ENCODE measurements at places on chromosomes 11 and 22.

DNA sequence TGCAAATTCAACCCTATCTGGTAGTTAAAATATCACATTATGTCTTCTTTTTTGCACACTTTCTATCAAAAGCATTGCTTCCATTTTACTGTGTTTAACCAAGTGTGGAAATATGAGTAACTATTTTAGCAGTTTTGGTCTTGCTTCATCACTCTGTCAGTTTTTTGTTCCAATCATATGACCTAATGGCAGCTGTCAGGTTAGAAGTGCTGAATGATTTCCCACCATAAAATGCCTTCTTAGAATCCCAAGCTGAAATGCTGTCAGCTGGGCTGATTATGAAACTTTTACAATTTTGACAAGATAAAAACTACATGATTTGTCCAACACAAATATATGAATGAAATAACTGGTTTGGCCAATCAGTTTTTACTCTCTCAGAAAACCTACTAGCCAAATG, 1654.6 kb upstream of the RAG2 start:
- no peak for DNase-seq

- no peak for DNase-seq
These were observed 49.2 kb upstream of the KCNQ1OT1 start for GRCh38 chr11:2748814-2749554.

GRCh38 chr11:61194169-61194671, 9.1 kb upstream of the PGA3 start:
- DNase-seq: no peak

DNA sequence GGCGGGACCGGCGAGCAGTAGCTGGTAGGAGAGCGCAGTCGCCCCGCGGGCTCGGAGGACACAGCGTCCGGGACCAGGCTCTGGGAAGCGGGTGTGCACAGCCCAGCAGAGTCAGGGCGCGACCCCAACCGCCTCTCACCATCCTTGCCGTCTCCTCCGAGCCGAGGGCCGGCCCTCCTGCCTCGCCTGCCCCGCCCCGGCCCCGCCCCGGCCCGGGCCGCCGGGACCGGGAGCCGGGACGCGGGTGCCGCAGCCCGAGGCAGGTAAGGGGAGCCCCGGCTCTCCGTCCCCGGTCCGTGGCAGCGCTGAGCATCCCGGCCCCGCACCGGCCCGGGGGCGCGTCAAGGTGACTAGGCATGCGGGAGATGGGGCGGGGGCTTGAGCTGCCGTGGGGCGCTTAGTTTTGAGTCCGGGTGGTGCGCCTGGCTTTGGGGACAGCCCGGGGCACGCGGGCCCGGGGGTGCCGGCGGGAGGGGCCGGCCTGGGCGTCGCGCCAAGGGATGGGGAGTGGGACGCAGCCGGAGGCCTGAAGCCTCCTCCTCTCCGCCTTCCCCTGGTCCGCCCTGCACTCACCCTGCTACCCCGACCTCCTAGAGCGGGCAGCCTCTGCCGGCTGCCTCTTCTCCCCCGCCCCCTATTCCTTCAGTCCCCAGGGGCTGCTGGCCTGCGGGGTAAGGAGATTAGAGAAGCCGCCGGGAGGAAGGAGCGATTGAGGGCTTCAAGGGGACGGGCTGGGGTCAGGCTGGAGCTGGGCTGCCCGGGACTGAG, at the start of gene ABCG4:
Gene ABCG4, plus strand, starts transcription at position 35 of the 768 bp plus-strand sequence. CDS start 914 bp downstream, outside the sequence.
- DNase-seq: no peak

GRCh38 chr11:57134284-57134683, 47.5 kb upstream of the LRRC55 start:
- DNase-seq: no peak

DNA sequence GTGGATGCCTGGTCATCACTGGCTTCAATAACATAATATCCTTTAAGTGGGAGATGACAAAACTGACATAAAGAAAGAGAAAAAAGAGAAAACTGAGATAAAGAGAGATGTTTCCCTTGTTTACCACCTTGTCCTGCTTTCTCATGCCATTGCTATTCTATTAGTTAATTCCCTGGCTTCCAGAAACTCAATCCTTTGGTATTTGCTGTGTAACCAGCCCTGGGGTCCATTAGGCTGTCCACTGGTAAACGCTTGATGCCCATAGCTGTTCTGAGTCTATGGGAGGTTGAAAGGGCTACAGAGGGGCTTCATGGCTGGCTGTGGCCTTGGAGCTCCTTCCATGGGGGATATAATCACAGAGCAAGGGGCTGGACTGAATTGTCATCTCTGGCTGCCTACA, 243.4 kb upstream of the PLET1 start:
- no peak for DNase-seq

DNA sequence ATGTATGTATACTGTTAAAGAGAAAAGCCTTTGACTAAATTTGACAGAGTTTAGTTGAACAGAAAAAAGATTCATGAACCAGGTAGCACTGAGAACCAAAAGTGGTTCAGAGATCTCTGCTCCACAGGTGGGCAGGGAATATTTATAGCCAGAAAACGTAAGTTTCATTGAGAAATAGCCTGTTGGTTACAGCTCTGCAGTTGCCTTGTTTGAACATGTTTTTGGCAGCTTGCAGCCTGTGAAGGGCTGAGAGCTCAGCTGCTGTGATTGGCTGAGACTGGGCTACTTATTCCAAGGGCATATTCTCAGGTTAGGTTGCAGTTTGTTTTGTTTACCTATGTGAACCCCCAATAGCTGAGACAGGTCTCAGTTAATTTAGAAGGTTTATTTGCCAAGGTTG, 13.5 kb upstream of the ZNF74 start:
- DNase-seq: no peak

GRCh38 chr22:47251911-47252310, 489.5 kb downstream of the TBC1D22A start:
- DNase-seq: no peak

GRCh38 chr22:19429950-19430889, 1.3 kb downstream of the HIRA start:
- DNase-seq: peak; percentile 34

GRCh38 chr22:43862882-43863202, 529 bp upstream of the SULT4A1 start:
- no peak for DNase-seq

- no peak for DNase-seq
These were observed 337.4 kb downstream of the CADM1 start for GRCh38 chr11:115166820-115167219.

DNA sequence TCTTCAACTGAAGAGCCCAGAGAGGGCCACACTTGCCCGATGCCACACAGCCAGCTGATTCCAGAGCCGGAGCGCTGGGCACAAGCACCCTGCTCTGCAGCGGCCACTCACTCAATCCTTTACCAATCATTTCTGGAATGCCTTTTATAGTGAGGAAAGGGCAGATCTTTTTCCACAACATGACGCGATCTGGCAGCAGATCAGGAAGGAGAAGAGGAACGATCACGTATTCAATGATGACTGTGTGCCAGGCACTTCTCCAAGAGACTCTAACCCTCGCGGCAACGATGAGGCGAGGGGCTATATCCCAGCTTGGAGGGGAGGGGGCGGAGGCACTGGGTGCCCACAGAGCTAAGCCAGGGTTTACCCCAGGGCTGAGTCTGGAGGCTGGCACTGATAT, 56.3 kb upstream of the TCF20 start:
- no peak for DNase-seq

DNA sequence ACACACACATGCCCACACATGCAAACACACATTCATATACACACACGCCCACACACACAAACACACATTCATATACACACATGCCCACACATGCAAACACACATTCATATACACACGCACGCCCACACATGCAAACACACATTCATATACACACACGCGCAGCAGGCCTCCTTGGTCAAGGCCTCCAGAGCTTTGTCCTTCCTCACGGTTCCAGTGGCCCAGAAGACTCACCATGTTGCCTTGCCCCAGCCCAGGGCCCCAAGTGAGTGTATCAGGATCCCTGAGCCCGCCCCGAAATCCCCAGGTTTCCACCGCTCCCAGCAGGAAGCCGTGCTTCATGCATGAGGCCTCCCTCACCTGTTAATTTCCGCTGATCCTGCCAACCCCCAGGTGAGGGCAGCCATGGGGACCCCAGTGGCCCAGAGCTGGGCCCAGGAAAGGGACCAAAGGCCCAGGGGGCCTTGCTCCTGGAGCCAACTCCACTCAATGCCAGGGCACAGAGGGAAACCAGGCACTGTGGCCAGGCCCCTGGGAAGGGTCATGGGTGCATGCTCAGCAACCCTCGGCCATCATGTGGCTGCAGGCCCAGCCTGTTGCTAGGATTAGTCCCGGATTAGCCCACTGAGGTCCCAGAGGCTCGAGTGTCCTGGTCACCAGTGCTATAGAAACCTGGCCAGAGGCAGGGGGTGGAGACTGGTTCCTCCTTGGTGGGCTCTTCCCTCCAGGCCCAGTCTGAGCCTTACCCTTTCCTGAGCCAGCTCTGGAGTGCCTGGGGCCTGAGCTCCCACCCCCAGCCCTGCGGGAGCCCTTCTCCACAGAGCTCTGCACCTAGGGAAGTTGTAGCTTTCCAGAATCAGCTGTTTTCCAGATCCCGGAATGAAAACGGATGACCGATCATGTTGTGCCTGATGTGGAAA, 34.4 kb downstream of the IGF2 start:
- DNase-seq: peak; percentile 26

GRCh38 chr11:12460466-12460865, 83.1 kb downstream of the PARVA start:
- DNase-seq: no peak

DNA sequence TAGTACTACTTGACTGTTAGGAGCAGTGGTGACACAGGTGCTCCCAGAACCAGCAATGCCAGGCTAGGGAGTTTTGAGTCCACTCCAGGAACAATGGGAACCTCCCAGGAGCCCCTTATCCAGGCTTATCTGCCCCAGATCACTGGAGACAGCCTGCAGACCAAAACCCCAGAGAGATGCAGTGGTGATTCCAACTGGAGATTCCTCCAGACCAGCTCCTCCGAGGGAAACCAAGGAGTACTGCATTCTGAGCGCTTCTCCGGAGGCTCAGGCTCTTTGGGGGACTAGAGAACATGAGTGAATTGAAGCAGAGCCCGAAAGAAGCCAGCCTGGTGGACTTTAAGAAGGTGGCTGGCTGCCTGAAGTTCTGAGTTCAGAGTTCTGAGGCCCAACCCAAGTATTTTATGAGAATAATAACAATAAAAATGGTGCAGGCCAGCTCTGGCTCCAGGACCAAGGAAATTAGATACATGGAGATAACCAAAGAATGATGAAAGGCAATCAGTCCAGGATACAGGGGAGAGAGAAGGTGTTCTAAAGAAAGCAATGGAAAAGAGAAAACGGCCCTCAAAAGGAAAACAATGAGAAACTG, 1.3 kb upstream of the TMEM25 start:
- DNase-seq: no peak

DNA sequence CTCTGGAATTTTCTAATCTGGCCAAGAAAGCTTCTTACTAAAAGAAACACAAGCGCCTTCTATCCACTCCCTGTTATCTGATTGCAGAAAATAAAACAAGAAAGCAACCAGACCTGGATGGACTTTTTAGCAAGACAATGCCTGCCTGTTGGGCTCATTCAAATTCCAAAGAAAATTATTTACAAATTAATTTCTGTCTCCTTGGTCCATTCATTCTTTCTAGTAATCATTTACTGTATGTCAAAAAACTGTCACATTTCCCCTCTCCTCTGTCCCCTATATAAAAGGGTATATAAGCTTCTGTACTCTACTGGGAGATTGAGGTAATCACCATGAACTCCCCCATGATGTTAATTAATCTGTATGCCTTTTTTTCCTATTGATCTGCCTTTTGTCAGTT, 279.9 kb downstream of the DLG2 start:
- DNase-seq: no peak

DNA sequence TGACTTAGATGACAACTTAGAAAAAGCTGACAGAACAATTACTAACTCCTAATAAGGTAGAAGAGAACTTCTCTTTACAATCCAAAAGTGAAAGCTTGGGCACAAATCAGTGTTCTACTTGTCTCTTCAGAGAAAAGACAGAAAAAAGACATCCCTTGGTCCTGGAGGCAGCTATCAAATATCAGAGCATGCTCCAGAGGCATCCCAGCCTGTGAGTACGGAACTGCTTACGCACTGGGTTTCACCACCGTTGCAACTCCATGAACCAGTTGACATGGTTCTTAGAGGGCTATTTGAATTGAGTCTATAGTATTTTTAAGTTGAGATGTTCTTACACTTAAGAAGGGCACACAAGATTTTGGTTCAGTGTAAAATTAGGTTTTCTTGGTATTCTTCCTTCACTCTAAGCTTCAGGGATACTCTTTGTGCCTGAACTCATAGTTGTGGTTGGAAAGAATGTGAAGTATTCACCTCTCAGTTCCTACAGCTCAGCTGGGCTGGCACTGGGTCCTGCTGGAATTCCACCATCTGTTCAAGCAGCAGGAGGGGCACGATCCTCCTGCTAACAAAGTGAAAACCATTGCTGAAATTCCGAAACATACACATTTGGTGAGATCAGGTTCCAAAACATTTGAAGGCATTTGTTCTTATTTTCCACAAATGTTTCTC, 6.3 kb downstream of the AKIP1 start:
- DNase-seq: no peak

GRCh38 chr11:100367892-100368291, 319.2 kb upstream of the ARHGAP42 start:
- DNase-seq: no peak

DNA sequence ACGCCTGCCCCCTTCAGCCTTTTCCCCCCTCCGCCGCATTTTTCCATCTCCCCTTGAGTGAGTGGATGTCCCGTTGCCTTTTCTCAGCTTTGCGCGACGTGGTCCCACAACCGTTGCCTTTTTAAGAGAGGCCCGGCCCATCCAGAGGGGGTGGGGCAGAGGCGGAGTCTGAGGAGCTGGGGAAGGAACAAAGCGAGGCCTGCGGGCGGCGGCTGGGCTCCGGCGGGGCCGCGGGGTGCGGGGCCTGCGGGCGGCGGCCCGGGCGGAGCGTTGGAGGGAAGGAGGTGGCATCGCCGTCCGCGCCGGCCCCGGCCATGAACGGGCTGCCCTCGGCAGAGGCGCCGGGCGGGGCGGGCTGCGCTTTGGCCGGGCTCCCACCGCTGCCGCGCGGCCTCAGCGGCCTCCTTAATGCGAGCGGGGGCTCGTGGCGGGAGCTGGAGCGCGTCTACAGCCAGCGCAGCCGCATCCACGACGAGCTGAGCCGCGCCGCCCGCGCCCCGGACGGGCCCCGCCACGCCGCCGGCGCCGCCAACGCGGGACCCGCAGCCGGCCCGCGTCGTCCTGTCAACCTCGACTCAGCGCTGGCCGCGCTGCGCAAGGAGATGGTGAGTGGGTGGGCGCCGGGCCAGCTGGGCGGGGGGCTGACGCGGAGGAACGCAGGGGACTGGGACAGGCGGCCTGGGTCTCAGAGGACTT, at the start of gene FAM89B:
Gene FAM89B, plus strand, starts transcription at position 183 of the 696 bp plus-strand sequence. Its CDS starts 132 bp downstream, at position 315.
- peak; percentile 80 for DNase-seq

- DNase-seq: peak; percentile 52
These were observed 11.0 kb upstream of the UCP3 start for GRCh38 chr11:74019860-74020259.

DNA sequence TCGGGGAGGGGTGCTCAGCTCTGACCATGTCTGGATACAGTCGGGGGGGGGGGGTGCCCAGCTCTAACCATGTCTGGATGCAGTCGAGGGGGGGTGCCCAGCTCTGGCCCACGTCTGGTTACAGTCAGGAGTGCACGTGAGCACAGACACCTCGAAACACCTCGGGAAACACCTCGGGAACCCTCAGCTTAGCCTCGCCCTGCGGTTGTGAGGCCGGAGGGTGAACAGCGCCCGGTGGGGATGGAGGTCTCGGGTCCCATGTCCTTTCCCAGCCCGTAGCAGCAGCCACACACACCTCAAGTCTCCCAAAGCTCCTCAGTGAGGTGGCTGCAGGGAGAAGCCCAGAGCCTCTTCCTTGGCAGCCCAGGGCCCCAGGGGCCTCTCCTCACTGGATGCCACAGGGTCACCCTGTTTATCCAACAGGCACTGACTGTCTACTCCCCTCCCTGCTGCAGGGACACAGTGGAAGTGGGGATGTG, 2.1 kb downstream of the SIGIRR start:
- no peak for DNase-seq
